Activated CD4-positive, CD25-positive, alpha-beta regulatory T cell treated with anti-CD3 and anti-CD28 coated beads, Interleukin-2, amount 50 U/mL, for 16 hours (primary cell): ENCODE measurements at places on chromosomes 16 and 17.
A peak's percentile ranks its signal among the peaks of the same experiment; 100 is the strongest.

GRCh38 chr17:8803531-8804420 is 4.6 kb upstream of the MFSD6L start:
- DNase-seq, result no peak

DNA sequence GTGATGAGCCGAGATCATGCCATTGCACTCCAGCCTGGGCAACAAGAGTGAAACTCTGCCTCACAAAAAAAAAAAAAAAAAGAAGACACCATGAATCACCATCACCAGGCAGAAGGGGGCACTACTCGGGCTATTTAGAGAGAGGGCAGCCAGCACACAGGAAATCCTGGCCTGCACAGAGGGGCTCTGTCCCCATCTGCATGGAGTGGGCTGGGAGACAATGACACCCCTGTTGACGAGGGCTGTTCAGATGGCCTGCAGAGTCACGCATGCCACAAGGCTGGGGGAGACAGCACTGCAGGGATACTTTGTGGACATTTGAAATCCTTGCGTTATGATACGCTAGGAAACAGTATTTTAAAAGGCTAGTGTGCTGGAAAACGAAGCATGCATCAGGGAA is 48.3 kb downstream of the CUEDC1 start:
- DNase-seq, result no peak

DNA sequence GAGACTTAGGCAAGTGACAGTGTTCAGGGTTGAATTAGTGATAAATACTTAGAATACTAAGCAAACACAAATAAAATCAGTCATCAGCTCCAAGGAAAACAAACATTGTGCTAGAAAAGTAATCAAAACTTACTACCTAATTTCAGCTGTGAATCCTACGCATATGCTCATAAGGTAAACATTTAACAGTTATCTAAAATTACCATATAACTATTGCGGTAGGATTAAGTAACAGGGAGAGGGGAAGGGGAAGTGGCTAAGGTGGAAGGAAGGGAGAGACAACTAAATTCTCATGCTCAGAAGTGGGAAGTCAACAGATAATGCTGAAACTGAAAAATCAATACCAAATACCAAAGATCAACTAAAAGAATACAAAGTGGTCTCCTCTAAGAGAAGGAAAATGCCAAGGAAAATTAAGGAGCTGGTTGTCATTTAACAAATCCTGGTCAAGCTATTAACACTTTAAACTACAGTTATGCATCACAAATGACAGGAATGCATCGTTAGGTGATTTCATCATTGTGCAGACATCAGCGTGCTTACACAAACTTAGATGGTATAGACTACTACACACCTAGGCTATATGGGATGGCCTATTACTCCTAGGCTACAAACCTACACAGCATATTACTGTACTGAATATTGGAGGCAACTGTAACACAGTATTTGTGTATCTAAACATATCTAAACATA is 20.0 kb downstream of the USP32 start:
- no peak for DNase-seq

GRCh38 chr17:73974536-73974935 is 228.9 kb upstream of the RPL38 start:
- DNase-seq, result no peak

DNA sequence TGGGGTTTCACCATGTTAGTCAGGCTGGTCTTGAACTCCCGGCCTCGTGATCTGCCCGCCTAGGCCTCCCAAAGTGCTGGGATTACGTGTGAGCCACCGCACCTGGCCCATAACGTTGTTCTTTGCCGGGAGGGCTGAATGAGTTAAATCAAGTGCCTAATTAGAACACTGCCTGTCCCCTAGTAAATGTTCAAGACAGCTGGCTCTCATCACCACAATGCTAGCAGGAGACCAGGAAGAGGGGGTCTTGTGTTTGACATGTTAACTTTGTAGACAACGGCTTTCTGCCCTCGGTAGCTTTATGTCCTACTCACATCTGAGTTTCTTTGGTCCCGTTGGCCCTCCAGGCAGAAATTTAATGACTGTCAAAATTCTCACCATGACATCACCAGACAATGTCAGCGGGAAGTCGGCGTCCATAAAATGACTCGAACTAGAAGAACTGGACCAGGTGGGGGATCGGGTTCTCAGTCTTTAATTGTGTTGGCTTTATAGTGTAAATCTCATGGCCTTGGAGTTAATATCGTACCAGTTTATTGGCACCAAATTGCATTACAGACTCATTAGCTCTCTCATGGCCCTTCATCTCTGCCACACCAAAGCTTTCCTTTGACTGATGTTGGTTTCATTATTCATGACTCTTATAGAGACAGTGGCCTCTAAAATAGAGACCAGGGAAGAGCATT is 11.4 kb upstream of the ITPRIPL2 start:
- no peak for DNase-seq

DNA sequence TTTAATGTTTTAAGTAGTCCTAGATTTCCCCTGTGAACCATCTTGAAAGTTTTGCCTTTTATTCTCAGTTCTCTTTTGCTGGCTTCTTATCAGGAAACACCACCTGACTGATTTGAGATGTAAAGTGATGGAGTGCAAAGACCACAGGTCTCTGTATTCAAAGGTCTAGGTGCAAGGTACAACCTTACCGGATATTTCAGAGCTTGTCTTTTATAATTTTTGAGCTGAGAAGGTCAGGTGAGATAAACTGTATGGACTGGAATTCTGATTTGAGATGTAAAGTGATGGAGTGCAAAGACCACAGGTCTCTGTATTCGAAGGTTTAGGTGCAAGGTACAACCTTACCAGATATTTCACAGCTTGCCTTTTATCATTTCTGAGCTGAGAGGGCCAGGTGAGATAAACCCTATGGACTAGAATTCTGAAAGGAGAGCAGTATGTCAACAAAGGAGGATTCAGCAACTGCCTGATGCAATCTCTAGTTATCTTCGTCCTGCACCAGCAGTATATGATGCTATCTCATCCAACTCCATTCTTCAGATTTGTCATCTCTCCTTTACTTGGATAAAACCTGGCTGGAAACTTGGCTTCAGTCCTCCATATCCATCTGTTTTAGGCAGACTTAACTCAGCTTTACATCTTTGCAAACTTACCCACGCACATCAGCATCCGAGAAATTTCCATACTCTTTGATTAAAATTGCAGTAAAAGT is 64.3 kb downstream of the CENPV start:
- DNase-seq, result no peak

- no peak for DNase-seq
Measured at GRCh38 chr17:44932096-44932786, 15.3 kb downstream of the KIF18B start.

GRCh38 chr17:6157716-6158115 is 87.5 kb downstream of the WSCD1 start:
- no peak for DNase-seq

DNA sequence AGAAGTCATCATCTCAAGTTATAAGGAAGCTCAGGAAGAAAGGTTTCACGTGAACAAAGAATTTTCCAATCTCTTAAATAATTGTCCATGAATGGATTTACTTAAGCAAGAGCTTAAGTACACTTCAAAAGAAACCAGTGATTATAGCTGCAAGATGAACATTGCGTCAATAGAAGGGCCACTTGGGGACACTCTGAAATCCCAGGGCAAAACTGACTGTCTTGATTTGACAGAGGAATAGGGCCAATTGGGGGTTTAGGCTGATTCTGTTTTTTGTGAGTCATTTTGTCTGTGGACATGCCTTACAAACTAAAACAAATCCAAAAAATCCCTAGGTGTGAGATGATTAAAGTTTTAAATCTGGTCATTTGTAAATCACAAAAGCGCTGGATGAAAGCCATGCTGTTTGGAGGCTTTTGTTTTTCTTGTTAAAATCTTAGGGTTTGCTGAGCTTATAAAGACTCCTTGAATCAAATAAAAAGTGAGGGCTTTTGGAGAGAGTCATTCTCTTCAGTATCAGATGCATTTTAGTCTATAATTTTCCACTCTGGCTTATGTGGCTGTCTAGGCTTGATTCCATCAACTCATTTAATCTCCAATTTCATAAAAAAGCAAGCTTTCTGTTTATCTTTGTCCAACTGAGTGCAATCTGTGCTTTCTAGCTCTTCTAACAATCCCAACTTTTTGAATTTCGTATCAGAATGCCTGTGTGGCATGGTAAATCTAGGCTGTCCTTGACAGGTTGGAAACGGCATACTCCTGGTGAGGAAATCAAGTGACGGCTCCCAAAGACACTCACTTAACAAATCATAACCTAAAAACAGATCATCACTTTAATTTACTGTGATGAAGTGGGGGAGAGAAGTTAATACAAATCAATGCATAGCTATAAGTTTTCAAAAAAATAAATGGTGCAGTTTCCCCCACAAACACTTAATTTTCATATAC is 98.2 kb upstream of the SOX9 start:
- DNase-seq, result no peak

DNA sequence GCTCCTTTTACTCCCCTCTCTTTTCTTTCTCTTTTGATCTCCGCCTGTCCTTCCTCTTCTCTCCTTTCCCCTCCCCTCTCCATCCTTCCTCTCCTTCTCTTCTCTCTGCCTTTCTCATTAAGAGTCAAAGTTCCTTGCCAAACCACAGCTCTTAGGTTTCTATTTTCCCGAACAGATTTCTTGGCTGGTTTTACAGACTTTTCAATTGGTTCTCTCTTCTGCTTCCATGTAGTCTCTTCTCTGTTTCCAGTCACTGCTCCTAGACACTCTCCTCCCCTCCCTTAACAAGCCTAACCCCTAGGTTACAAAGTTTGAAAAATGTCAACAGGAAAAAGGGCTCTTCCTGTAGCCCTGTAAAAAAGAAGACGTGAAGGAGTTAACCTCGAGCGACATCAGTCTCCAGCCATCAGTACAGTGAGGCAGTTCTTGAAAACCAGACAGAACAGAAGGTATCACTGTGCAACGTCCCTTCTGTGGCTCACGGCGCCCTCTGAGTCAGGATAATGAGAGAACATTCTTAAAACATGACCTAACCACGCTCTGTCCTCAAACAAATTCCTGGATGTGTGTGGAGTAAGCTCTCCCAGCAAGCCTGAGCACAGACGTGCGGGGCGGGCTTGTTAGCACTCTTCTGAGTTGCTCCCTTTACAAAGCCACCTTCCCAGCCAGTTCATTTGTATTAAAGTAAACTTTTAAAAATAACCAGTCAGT is 11.6 kb upstream of the MARCHF10 start:
- no peak for DNase-seq

GRCh38 chr16:49365711-49366509 is 7.7 kb upstream of the C16orf78 start:
- DNase-seq, result no peak

- no peak for DNase-seq
Measured at GRCh38 chr16:81035975-81036750, 521 bp downstream of the ATMIN start.

GRCh38 chr16:82241469-82242052 is 71.5 kb upstream of the MPHOSPH6 start:
- DNase-seq, result no peak

DNA sequence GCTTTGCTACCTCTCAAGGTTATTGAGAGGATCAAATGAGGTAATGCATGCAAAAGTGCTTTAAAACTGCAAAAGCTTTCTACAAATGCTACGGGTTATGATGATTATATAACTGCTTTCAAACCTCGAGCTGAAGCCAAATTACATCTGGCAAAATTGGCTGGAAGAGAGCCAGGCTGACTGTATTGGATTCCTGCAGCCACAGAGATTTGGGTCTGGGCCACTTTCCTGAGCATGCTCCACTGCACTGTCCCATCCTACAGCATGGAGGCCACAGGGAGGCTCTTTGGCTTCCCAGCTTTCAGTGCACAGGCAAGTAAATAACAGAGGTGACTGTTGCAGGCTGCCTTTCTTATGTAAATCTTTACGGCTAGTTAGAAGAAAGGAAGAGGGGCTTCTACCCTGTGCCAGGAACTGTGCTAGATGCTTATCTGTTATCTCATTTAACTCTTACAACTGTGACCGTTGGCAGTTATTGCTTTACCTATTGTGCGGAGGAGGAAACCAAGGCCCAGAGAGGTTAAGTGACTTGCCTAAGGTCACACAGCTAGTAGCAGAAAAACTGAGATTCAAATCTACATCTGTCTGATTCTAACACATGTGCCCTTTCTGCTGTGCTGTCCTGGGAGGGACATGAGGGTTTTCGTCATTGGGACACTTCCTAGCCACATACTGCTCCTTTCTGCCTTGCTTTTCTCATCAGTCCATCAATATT is 121.8 kb downstream of the SPACA3 start:
- DNase-seq, result no peak

DNA sequence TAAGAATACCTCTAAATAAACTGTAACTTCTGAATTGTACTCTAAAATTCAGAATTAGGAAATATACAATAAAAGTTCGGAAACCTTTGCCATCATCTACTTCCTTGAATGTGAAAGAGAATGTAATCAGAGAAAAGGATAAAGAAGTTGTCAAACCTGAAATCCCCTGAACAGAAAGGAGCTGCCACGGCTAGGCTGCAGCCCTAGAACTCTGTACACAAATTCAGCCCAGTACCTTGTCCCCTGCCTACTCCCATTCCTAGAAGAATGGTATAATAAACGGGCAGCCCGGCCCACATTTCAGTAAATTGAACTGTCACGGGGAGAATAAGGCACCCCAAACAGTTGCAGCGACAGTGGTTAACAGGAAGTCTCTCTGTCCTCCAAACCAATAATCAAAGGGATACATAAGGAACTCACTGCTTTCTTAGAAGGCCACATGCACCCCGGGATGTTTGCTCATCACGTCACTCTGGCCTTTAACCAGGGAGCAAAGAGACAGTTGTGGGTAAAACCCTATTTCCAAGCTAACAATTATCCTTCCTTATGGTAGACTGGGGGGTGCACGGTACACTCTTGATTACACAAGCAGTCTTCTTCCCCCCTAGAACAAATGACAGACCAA is 24.3 kb upstream of the RFFL start:
- DNase-seq, result no peak

DNA sequence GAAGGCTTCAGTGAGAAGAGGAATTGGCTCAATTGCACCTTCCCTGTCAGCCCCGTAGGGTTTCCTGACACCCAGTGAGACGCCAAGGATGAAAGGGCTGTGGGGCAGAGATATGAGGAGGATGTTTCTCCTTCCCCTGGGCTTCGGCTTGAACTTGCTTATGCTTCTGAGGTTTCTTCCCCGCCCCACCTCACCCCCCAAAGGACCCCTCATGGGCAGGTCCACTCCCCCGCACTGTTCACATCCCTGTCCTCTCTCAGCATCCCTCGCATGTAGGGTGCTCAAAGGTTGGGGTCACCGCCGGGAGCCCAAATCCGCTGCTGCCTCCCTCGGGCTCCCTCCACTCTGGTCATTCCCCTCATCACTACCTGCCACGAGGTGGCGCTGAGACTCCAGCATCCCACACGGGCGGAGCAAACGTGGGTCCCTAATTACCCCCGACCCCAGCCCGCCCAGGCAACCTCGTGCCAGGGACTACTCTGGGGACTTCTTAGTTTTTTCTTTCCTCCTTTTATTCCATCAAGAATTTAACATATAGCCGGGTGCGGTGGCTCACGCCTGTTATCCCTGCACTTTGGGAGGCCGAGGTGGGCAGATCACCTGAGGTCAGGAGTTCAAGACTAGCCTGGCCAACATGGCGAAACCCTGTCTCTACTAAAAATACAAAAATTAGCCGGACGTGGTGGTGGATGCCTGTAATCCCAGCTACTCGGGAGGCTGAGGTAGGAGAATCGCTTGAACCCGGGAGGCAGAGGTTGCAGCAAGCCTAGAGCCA is 3.3 kb upstream of the TRARG1 start:
- peak; percentile 55 for DNase-seq

GRCh38 chr16:12327971-12328726 is 351.6 kb downstream of the SNX29 start:
- no peak for DNase-seq
